ENCODE measurements at places on chromosomes 5 and 9. TPM values are rescaled to one million over a fixed set of nuclear protein-coding genes. Genes with fewer than 3 reads are reported as not detected.

The ALDH1A1 gene
- total RNA-seq: 5,360 TPM

The SPAG8 gene
- total RNA-seq: 0.41 TPM

The AK3 gene
- total RNA-seq: 62.7 TPM

The ALAD gene
- 14.2 TPM for total RNA-seq

The ZFP2 gene
- not detected for total RNA-seq
